ENCODE measurements at places on chromosomes 6 and 20.

GRCh38 chr20:62219992-62220665 is at the start of gene HRH3:
HRH3 (minus strand) TSS chr20:62220278; CDS start chr20:62219970, 308 bp downstream.
- DNase-seq, result no peak

DNA sequence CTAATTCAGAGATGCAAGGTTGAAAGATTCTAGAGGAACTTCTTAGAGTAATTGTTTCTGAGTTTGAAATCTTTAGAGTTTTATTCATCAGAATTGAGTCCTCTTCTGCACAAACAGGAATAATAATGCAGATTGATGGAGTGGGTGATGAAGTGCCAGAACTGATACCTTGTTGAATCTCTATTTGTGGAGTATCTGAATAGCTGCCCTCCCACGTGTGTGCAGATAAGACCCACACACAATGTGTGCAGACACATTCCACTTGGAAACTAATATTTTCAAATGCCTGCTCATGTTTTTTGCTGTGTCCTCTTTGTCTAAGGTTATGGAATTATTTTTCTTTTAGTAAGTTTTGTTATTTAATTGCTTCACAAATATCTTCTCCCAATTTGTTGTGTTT is 1167.8 kb upstream of the MAP3K7 start:
- DNase-seq, result no peak

DNA sequence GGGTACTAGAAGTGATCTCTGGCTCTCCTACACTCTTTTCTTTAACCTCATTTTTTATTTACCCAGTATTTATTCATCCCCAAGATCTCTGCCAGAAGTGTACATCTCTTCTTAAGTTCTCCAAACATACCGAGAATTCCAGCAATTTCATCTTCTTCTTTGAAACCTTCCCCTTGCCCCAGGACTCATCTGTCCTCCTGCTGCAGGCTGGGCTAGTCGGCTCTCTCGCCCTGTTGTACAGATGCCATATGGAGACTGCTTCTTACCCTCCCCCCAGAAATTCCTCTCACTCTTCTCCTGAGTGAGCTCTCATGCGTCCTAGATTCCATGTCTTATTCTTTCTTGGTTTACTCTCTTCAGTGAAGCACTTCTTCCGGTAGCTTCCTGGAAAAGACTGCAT is 21.9 kb upstream of the PNRC1 start:
- no peak for DNase-seq

GRCh38 chr20:63740627-63741353 is 1.2 kb downstream of the SLC2A4RG start:
- DNase-seq, result peak; percentile 10

DNA sequence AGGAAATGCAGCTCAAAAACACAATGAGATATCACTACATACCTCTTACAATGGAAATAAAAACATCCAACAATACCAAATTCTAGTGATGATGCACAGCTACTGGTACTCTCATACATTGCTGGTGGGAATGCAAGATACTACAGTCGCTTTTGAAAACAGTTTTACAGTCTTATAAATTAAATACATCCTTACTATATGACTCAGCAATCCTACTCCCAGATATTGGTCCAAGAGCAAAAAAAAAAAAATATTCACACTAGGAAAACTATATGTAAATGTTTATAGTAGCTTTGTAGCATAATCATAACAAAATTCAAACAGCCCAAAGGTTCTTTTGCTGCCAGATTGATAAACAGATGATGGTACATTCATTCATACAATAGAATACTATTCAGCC is 217.4 kb upstream of the FAM83B start:
- no peak for DNase-seq

DNA sequence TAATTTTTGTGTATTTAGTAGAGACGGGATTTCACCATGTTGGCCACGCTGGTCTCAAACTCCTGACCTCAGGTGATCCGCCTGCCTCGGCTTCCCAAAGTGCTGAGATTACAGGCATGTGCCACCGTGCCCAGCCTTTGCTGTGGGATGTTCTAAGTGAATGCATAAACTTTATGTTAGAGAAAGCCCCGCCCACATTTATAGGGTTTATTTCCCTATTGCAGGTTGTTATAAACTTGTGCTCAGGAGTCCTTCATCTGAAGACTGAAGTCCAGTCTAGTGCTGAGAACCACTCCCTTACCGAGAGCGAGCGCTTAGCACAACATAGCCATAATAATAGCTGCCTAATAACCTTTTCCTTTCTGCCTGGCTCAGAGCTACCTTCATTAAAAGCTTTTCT is 75.4 kb upstream of the ZNF217 start:
- no peak for DNase-seq

DNA sequence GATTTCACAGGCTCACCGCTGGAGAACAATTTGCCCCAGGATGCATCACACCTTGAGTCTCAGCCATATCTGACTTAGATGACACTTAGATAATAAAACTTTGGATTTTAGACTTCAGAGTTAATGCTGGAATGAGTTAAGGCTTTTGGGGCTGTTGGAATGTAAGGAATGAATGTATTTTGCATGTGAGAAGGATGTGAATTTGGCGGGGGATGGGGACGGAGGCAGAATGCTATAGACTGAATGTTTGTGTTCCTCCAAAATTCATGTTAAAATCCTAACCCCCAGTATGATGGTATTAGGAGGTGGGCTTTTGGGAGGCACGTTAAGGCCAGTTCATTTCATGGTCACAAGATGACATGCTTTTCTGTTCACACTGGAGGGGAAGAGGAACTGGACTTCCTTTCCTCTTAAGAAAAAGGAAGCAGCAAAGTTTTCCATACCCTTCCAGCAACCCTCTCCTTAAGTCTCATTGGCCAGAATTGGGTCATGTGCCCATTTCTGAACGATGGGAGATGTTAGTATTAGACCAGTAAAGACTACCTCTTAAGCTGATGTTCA is 5.8 kb upstream of the SRXN1 start:
- DNase-seq, result no peak

- peak; percentile 29 for DNase-seq
These were observed 6.0 kb upstream of the PTK7 start for GRCh38 chr6:43070028-43070632.

DNA sequence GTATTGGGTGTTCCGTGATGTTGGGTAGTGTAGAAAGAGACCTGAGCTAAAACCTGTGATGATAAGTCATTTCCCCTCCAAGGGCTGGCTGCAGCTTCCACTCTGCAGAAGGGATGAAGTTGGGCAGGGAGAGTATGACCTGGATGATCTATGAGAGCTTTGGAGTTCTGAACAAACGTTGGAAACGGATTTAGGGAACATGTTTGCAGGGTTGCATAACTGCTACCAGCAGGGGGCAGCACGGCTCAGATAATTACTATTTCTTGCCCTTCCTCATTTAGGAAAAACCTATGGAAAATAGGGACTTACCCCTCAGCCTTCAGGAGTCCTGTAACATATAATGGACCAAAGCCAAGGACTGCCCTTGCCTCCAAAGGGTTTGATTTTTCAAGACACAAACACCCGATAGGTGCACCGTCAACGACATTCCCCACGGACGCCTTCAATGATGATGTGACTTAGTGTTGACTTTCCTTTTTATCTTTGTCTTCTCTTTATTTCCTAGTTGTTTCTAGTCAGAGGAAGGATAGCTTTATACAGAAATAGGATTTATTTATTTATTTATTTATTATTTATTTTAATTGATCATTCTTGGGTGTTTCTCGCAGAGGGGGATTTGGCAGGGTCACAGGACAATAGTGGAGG is 164.9 kb upstream of the SASH1 start:
- peak; percentile 9 for DNase-seq

GRCh38 chr6:166419717-166420116 is 37.0 kb upstream of the MPC1 start:
- DNase-seq, result no peak

DNA sequence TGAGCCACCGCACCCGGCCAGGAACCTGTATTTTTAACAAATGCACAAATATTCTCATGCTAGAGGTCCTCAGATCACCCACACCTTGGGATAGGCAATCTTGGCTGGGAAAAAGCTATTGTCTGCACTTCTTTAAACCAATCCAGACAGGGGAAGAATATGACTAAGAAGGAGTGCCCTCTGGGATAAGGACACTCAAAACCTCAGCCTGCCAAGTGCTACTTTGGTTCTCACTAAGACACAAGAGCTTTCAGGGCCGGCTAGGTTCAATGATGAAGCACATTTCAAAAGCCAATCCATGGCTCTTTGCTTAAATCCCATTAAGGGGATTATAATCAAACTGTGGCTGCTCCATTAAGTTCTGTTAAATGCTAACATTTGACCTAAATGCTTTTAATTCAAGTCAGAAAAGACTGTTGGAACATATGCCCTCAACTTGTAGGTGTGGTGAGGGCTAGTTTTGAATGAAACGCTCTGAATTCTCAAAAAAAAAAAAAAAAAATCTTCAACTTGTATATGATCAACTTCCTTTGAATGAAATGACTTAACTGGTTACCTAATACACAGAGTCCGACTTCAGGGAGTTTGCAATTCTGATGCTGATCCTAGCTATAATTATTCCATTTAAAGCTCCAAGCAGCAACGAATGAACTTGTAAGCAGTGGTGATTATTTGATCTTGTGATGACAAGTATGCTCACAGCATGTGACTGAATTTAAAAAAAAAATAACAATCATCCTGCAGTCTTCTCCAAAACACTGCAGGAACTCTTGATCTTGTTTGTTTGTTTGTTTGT is 56.6 kb downstream of the SLC23A2 start:
- DNase-seq, result no peak

GRCh38 chr6:36195471-36196112 is 952 bp upstream of the BRPF3 start:
- no peak for DNase-seq

GRCh38 chr6:65402564-65402963 is 304.5 kb downstream of the EYS start:
- no peak for DNase-seq

DNA sequence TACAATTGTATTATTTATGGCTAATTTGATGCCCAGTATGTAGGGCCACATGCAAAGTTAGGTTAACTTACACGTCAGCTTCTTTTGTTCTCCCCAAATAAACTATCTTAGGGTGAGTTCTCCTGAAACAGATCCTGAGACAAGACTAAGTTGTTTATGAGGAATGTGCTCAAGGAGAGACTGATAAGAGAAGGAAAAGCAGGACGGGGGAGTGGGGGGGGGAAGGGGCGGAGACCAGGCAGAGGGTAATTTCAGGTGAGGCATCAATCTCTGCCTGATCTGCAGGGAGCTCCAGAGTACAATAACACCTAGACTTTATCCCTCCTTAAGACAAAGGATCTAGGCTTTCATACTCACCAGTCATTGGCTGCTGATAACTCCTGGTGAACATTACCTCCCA is 220.6 kb upstream of the BTBD3 start:
- DNase-seq, result no peak

DNA sequence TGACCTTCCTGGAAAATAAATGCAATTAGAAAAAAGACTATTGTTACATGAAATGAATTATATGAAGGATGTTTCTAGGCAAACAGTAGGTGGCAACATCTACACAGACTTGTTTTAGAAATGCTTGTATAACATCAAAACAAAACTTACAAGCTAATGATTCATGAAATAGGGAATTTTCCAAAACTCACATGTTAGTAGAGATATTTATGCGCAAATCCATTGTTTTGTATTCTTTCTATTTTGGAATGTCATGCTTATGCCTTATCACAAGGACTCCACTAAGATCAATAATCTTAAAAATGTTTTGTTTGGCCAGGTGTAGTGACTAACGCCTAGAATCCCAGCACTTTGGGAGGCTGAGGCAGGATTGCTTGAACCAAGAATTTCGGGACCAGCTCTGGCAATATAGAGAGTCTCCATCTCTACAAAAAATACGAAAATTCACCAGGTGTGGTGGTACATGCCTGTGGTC is 32.3 kb upstream of the LGSN start:
- DNase-seq, result no peak

DNA sequence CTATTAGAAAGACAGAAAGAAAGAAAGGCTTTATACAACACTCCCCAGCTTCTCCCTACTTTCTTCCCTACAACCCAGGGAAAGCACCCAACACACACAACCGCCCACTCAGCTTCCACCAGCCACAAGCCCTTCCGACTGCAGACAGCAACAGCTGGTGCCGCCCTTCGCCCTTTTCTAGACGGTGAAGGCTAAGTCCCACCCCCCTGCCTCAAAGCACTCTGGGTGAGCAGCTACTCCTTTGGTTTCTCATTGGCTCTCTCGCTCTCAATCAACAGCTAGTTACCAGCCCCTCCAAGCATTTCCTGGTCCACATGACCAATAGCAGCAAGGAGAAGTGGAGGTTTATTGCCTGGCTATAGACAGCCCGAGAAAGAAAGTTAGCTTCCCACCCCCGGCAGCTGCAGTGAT is 230.1 kb upstream of the MOCS1 start:
- no peak for DNase-seq

DNA sequence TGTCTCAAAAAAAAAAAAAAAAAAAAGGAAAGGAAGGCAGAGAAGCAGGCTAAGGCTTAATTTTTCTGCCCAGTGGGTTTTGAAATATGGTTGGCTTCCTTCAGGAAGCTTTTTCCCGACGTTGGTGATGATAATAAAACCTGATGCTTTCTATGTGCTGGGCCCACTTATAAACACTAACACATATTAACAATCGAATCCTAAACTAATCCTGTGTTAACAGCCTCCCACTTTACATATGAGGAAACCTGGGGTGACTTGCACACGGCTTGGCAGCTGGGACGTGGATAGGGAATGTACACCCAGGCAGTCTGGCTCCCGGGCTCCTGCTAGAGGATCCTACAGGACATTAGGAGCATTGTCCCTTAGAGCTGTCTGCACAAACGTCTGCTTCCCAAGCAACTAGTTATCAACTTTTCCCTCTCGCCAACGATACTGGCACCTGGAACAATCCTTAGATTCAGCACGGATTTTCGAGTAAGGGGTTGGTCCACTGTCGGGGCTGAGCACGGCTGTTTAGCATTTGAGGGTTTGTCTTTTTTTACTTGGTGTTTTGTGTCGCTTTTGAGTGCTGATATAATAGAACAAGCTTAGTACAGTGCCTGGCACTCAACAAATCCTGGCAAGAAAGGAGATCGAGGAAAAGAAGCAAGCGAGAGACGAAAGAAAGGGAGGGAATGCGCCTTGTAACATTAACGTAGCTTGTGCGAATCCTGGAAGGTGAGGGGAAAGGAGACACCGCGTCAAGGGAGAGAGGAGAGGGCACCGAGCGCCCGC is 622 bp upstream of the KIZ start:
- no peak for DNase-seq

DNA sequence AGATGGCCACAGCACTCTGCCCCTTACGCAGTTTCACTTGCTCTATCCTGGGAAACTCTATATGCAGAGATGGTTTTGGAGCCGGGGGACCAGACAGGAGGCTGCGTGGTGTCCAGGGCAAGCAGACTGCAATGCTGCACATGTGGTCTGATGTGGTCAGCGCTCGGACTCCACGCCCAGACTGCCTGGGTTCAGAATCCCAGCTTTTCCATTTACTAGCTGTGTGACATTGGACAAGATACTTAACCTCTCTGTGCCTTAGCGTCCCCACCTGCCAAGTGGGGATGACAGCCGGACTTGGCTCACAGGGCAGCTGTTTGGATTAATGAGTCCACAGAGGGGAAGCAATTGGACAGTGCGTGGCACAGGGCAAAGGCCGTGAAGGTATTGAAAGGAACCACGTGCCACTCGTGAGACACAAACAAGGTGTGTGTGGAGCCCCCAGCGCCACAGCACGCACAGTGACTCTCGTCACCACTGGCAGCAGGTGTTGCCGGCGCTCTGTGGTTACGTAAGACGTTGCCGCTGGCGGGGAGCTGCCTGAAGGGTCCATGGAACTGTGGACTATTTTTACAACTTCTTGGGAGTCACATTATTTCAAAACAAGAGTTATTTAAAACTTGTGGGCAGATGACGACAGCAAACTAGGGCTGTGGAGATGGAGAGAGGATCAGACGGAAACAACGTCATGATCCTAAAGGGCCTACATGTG is 201.4 kb downstream of the PREX1 start:
- DNase-seq, result no peak

- DNase-seq, result no peak
These were observed 22.4 kb upstream of the SERINC3 start for GRCh38 chr20:44544263-44544662.

- no peak for DNase-seq
These were observed 38.6 kb upstream of the VGLL2 start for GRCh38 chr6:117226778-117227177.
